ENCODE measurements at places on chromosomes 16 and 17. TPM values are rescaled to one million over a fixed set of nuclear protein-coding genes. Genes with fewer than 3 reads are reported as not detected.

GRCh38 chr17:47820033-47820789 is 1.4 kb downstream of the OSBPL7 start:
- H3K27me3 ChIP-seq: no peaks in the 10 kb centered on the region
- peak overlapping the region; percentile 84 for H3K27ac ChIP-seq
- no peaks in the 10 kb centered on the region for H3K36me3 ChIP-seq
- no peak overlapping the region for H3K4me3 ChIP-seq
- peaks cover 4% of the 10 kb centered on the region for H3K4me1 ChIP-seq

GRCh38 chr16:83005653-83006160 is 378.9 kb downstream of the CDH13 start:
- no peaks in the 10 kb centered on the region for H3K4me1 ChIP-seq
- no peaks in the 10 kb centered on the region for H3K27me3 ChIP-seq
- no peak overlapping the region for H3K27ac ChIP-seq
- H3K36me3 ChIP-seq: no peaks in the 10 kb centered on the region

- H3K27ac ChIP-seq: peak overlapping the region; percentile 86
- H3K36me3 ChIP-seq: no peaks in the 10 kb centered on the region
- peak overlapping the region; percentile 85 for H3K4me3 ChIP-seq
- DNase-seq: peak; percentile 37
Measured at GRCh38 chr16:2475413-2476344, 752 bp downstream of the TBC1D24 start.

GGT6 gene
- total RNA-seq: 155 TPM

DNA sequence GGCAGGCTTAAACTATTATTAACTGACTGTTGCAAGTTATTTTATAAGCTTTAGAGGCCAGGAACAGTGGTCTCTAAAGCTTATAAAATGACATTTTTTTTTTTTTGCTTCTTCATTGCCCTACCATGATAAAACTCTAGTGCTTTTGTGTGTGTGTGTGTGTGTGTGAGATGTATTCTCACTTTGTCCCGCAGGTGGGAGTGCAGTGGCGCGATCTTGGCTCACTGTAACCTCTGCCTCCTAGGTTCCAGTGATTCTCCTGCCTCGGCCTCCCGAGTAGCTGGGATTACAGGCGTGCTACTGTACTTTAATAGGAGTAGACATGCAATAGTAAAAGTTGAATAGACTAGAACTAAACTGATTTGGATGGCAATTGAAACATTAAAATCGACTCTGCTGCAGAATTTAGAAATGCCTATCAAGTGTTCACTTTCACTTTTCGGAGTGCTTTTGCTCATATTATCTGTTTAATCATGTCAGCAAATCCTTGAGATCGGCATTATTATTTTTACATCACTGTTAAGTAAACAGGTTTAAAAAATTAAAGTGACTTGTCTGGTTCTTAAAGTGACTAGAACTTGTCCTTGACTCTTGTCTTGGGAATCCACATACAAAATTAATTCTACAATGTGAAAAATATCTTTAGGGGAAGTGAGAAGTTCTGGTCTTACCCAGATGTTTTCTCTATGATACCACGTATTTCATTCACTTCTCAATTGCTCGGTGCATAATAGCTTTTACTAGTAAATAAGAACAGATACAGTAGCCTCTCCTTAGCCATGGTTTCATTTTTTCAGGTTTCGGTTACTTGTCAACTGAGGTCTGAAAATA is 8.4 kb upstream of the PCTP start:
- H3K27me3 ChIP-seq: no peaks in the 10 kb centered on the region
- no peak overlapping the region for H3K4me3 ChIP-seq
- DNase-seq: no peak
- H3K27ac ChIP-seq: no peak overlapping the region
- H3K36me3 ChIP-seq: no peaks in the 10 kb centered on the region

- DNase-seq: no peak
- no peaks in the 10 kb centered on the region for H3K27me3 ChIP-seq
- no peaks in the 10 kb centered on the region for H3K4me1 ChIP-seq
- H3K27ac ChIP-seq: peak overlapping the region; percentile 50
- no peaks in the 10 kb centered on the region for H3K36me3 ChIP-seq
- H3K4me3 ChIP-seq: no peak overlapping the region
Measured at GRCh38 chr16:84643674-84644073, 4.6 kb upstream of the KLHL36 start.

- H3K27me3 ChIP-seq: no peaks in the 10 kb centered on the region
- H3K36me3 ChIP-seq: no peaks in the 10 kb centered on the region
- no peak for DNase-seq
- no peak overlapping the region for H3K4me3 ChIP-seq
Measured at GRCh38 chr16:11016524-11016988, 72.2 kb downstream of the CLEC16A start.

SOX8 gene
- total RNA-seq: not detected

GRCh38 chr17:16407911-16408588 is 7.3 kb upstream of the TRPV2 start:
- H3K27me3 ChIP-seq: no peaks in the 10 kb centered on the region
- no peaks in the 10 kb centered on the region for H3K36me3 ChIP-seq

DNA sequence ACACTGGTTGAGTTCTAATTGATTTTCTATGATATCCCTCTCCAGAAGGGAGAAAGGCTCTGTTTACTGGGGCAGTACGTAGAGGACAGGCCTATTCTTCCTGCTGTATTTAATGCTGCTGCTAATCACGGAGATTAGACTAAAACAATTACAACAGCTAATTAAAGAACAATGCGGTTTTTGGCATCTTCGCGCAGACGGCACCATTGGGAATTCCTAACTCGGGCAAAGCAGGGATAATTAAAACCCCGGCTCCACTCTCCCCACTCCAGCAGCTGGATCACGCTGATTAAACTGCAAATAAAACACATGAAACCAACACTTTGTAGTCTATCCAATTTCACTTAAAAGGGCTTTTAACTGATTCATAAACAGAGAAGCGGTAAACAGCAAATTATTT is 147.6 kb downstream of the XYLT1 start:
- H3K4me1 ChIP-seq: no peaks in the 10 kb centered on the region
- no peak overlapping the region for H3K27ac ChIP-seq
- no peak overlapping the region for H3K4me3 ChIP-seq

- no peak overlapping the region for H3K4me3 ChIP-seq
- no peak overlapping the region for H3K27ac ChIP-seq
- H3K36me3 ChIP-seq: no peaks in the 10 kb centered on the region
- no peaks in the 10 kb centered on the region for H3K27me3 ChIP-seq
Measured at GRCh38 chr16:68272507-68273209, 8.3 kb downstream of the SLC7A6 start.

KRT17 gene
- total RNA-seq: 2.7 TPM

RAP1GAP2 gene
- 30.8 TPM for total RNA-seq

CTRB2 gene
- total RNA-seq: not detected

DNA sequence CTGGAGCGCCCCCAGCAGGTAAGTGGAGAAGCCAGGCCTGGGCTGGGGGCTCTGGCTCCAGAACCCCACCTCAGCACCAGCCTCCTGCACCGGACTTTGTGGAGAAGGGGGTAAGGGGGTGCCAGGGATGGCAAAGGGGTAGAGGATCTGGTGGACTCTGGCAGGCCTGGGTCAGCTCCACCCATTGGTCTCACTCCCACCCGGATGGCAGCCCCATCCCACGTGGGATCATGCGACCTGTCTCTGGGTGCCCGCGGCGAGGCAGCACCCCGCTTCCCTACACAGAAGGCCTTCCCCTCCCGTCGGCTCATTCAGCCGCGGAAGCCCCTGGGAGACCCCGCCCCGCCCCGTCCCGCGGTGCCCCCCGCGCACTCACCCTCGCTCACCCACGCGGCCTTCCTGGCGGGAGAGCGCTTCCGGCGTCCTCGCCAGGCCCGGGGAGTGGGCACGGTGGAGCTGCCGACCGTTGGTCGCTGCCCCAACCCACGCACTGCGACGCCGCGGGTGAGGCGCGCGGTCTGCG is 498 bp upstream of the PLEKHG4 start:
- H3K27ac ChIP-seq: peak overlapping the region; percentile 33
- H3K27me3 ChIP-seq: no peaks in the 10 kb centered on the region
- peak overlapping the region; percentile 95 for H3K4me3 ChIP-seq
- peaks cover 6% of the 10 kb centered on the region for H3K4me1 ChIP-seq

GRCh38 chr17:55190748-55191147 is 74.0 kb upstream of the HLF start:
- H3K27ac ChIP-seq: no peak overlapping the region
- no peaks in the 10 kb centered on the region for H3K36me3 ChIP-seq
- no peak overlapping the region for H3K4me3 ChIP-seq
- no peaks in the 10 kb centered on the region for H3K27me3 ChIP-seq
- H3K4me1 ChIP-seq: no peaks in the 10 kb centered on the region
- no peak for DNase-seq

DPEP2 gene
- total RNA-seq: 3.1 TPM

- H3K4me1 ChIP-seq: no peaks in the 10 kb centered on the region
- H3K27me3 ChIP-seq: no peaks in the 10 kb centered on the region
- no peak overlapping the region for H3K27ac ChIP-seq
- H3K4me3 ChIP-seq: no peak overlapping the region
- no peaks in the 10 kb centered on the region for H3K36me3 ChIP-seq
- DNase-seq: no peak
Measured at GRCh38 chr17:11308531-11308930, 67.5 kb downstream of the SHISA6 start.

GRCh38 chr16:69057400-69058378 is 47.8 kb upstream of the HAS3 start:
- H3K27ac ChIP-seq: no peak overlapping the region
- no peaks in the 10 kb centered on the region for H3K36me3 ChIP-seq
- no peak for DNase-seq
- H3K4me3 ChIP-seq: no peak overlapping the region

- H3K36me3 ChIP-seq: no peaks in the 10 kb centered on the region
- no peaks in the 10 kb centered on the region for H3K4me1 ChIP-seq
- no peak overlapping the region for H3K27ac ChIP-seq
- H3K27me3 ChIP-seq: no peaks in the 10 kb centered on the region
- no peak for DNase-seq
- no peak overlapping the region for H3K4me3 ChIP-seq
Measured at GRCh38 chr17:79715943-79716797, 14.6 kb upstream of the ENPP7 start.
